ENCODE measurements at places on chromosomes 1 and 21. TPM values are rescaled to one million over a fixed set of nuclear protein-coding genes. Genes with fewer than 3 reads are reported as not detected.

Gene S100A9
- total RNA-seq, result not detected

Gene IQCC
- 5.1 TPM for total RNA-seq

Gene MMEL1
- 0.59 TPM for total RNA-seq

Gene MIXL1
- total RNA-seq, result 4.7 TPM

Gene OR2T35
- not detected for total RNA-seq

- H3K27ac ChIP-seq, result no peak overlapping the region
- DNase-seq, result peak; percentile 4
- no peak overlapping the region for H3K4me3 ChIP-seq
These were observed 45.1 kb upstream of the ACTRT2 start for GRCh38 chr1:2976180-2976562.

DNA sequence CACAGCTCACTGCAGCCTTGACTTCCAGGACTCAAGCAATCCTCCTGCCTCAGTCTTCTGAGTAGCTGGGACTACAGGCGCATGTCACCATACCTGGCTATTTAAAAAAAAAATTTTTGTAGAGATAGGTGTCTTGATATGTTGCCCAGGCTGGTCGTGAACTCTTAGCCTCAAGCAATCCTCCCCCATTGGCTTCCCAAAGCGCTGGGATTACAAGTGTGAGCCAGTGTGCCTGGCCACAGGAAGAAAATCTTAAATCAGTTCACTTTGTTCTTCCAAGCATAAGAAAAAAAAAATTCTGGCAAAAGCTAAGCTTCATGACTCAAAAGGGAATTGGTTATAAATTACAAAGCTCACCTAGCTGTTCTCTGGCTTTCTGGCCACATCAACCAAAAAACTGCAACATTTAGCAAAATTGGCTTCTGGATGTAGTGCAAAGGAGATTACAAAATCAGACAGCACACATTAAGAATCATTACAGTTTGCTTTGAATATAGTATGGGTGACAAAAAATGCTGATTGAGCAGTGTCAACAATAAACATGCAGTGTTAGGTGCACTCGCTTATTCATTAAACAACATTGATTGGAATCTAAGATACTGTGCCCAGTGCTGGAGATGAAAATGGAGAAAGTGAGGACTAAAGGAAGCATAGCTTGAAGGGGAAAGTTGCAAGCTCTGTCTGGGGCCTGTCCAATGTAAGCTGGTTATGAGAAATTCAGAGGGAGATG, 76.7 kb downstream of the KCTD3 start:
- no peak overlapping the region for H3K27ac ChIP-seq
- no peak for DNase-seq
- H3K4me3 ChIP-seq, result no peak overlapping the region
- no peaks in the 10 kb centered on the region for H3K27me3 ChIP-seq
- H3K36me3 ChIP-seq, result no peaks in the 10 kb centered on the region

DNA sequence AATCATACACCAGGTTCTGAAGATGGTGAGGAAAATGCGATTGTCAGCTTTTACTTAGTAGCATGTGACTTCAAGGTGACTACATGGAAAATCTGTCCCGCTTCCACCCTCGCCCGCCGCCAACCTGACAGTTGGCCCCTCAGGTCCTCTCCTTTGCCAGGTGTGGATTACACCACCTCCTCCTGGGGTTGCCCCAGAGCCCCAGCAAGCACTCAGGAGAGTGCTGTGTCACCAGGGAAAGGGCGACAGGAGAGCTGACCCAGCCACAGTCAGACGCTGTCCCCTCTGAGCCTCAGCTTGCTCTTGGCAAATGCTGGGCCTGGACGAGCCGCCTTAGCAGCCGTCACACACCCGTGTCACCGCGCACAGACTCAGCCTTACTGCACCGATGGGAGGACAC, 17.9 kb downstream of the PTTG1IP start:
- no peaks in the 10 kb centered on the region for H3K27me3 ChIP-seq
- no peaks in the 10 kb centered on the region for H3K4me1 ChIP-seq
- no peak for DNase-seq
- no peak overlapping the region for H3K27ac ChIP-seq

DNA sequence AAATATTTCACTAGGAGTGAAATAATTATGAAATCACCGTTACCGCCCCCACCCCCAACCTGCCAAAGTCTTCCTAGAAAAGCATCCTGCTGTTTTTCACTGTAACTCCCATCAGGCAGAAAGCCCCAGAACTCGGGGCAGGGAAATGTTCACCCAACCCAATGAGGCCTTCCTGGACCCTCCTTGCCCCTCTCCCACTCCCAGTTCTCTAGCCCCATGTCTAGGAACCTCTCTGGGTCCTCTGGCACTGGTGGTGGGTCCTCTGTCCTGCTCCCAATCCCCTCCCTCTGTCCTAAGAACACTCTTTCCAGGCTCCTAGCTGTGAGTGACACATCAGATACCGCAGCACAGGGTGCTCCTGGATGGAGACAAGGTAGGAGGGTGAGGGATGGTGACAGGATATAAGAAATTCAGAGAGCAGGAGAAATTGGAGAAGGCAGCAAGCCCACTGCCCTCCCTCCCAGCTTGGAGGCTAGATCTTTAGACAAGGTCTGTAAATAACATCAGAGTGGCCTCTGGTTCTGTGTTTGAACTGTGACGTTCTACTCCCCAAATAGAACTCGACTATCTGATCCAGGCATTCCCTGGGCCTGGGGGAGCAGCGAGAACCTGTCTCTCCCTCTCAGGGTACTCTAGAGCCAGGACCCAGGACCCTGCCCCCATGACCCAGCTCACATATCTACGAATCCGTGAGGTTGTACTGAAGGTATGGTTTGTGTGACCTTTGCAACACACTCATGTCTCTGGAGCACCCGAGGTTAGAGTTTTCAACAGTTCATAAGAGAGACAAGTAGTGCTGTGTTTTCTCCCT, 23.3 kb upstream of the BTG2 start:
- H3K4me1 ChIP-seq, result peaks cover 2% of the 10 kb centered on the region
- H3K36me3 ChIP-seq, result no peaks in the 10 kb centered on the region
- H3K4me3 ChIP-seq, result no peak overlapping the region

GRCh38 chr1:208268541-208269337, 24.6 kb upstream of the PLXNA2 start:
- H3K4me1 ChIP-seq, result 0 out of 2 replicates have a peak, but pooled peaks cover 4% of the 10 kb centered on the region
- no peak for DNase-seq
- no peaks in the 10 kb centered on the region for H3K27me3 ChIP-seq
- H3K36me3 ChIP-seq, result no peaks in the 10 kb centered on the region
- H3K4me3 ChIP-seq, result no peak overlapping the region

DNA sequence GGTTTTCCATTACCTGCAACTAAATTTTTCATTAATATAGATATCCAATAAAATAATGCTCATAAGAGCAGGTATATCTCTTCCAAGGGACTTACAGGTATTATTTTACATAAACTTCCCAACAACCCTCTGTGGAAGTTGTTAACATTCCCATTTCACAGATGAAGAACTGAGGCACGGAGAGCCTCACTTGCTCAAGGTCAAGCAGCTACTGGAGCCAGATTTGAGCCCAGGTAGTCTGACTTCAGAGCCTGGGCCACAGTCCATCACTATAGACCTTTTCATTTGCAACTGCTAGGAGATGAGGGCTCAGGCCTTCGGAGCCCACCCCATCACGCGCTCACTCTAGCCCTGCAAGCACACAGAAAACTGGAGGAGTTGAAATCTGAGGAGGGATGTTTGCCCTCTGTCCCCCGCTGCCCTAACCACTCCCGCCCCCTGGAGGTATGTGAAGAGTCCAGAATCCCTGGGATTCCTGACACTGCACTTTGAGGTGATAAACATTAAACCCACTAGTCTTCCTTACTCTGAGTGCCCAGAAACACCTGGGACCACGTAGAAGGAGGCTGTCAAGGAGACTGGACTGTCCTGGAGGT, 11.7 kb upstream of the ALPL start:
- H3K27ac ChIP-seq, result no peak overlapping the region
- H3K36me3 ChIP-seq, result no peaks in the 10 kb centered on the region
- H3K27me3 ChIP-seq, result peaks cover 2% of the 10 kb centered on the region
- no peak overlapping the region for H3K4me3 ChIP-seq
- H3K4me1 ChIP-seq, result peaks cover 2% of the 10 kb centered on the region

- no peak for DNase-seq
- H3K27me3 ChIP-seq, result no peaks in the 10 kb centered on the region
- no peak overlapping the region for H3K4me3 ChIP-seq
- no peaks in the 10 kb centered on the region for H3K36me3 ChIP-seq
These were observed 7.0 kb downstream of the CD53 start for GRCh38 chr1:110879758-110880606.

DNA sequence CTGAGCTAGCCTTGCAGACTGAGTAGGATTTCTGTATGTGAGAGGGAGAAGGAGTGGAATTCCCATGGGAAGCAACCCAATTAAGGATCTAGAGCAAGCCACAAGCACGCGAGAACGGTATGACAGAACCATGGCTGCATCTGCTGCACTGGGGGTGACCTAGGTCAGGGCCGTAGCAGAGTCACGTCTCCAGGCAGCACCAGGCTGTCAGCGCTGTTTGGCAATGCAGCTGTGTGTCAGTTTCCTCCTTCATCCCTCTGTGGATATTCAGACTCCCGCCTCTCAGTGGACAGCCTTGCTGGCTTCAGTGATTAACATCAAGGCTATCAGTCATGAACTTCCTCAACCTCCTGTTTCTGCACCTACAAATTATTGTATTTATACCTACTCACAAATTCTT, 118.1 kb upstream of the PPP2R5A start:
- H3K4me3 ChIP-seq, result no peak overlapping the region
- H3K27me3 ChIP-seq, result no peaks in the 10 kb centered on the region
- H3K4me1 ChIP-seq, result no peaks in the 10 kb centered on the region
- H3K36me3 ChIP-seq, result no peaks in the 10 kb centered on the region

DNA sequence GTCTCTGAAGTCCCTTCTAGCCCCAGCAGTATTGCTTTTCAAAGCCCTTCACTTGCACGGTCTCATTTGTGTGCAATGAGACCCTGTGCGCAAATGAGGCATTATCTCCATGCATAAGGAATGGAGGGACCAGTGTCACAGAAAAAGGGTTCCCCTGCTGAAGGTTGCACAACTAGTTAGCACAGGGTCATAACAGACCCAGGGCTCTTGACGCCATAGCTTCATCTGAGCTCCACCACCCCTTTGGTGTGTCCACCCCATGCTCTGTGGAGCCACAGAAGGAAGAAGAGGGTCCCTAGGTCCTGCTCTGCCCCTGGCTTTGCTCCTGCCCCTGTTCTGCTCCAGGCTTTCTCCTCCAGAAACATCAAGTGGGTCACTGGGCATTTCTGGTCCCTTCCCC, 12.6 kb downstream of the SH2D2A start:
- DNase-seq, result no peak
- H3K4me3 ChIP-seq, result no peak overlapping the region
- H3K27me3 ChIP-seq, result no peaks in the 10 kb centered on the region
- H3K27ac ChIP-seq, result no peak overlapping the region
- peaks cover 3% of the 10 kb centered on the region for H3K36me3 ChIP-seq

GRCh38 chr1:201848230-201848629, 19.3 kb downstream of the IPO9 start:
- H3K27me3 ChIP-seq, result no peaks in the 10 kb centered on the region
- no peak overlapping the region for H3K4me3 ChIP-seq
- peaks cover 52% of the 10 kb centered on the region for H3K36me3 ChIP-seq
- no peaks in the 10 kb centered on the region for H3K4me1 ChIP-seq

DNA sequence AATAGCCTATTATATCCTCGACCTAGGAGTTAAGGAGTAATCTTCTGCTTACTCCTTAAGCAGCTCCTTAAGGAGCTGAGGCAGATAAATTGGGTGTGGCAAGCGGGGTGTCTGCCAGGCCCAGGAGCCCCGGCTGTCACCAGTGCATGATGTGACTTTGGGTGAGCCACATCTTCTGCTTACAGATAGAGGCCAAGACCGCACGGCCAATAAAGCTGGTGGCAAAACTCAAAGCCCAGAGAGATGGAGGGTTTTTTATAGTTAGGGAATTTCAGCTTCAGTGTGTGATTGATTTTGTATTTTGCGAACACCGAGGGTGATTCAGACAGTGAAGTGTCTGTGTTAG, 9.8 kb downstream of the MX2 start:
- no peak for DNase-seq
- H3K36me3 ChIP-seq, result no peaks in the 10 kb centered on the region
- no peaks in the 10 kb centered on the region for H3K4me1 ChIP-seq
- no peak overlapping the region for H3K4me3 ChIP-seq
- H3K27me3 ChIP-seq, result no peaks in the 10 kb centered on the region

DNA sequence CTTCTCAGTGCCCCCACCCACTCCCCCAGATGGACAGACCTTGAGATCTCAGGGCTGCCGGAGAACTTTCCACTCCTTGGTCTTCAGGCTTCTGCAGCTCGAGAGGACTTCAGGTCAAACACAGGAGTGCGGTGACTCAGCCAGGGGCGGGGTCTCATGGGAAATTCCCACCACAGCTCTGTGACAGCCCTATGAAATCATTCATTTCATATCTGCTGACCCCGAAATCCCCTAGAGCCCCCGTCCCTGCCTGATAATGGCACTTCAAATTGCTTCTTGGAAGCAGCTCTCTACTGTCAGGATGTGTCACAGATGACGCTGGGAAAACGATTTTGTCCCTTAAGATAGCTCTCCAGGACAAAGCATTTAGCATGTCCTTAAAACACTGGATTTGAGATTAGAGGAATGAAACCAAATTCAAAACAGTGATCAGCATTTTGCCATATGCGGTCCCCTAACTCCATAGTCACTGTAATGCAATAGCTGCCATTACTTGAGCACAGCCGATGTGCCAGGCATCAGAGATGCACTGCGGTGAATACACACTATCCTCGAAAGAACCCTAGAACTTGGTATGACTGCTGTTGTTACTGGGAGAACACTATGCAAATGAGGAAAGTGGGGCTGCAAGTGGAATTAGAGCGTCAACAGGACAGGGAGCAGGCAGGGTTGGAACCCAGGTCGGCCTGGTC, at the start of gene TNFRSF9:
Gene TNFRSF9, minus strand, starts transcription at position 95 of the 692 bp plus-strand sequence. CDS start 845 bp downstream, outside the sequence.
- DNase-seq, result no peak
- no peak within 1 kb of the TSS for H3K4me3 ChIP-seq
- H3K27ac ChIP-seq, result no peak within 1 kb of the TSS
- H3K27me3 ChIP-seq, result peaks cover 18% of the 10 kb centered on the region

- H3K36me3 ChIP-seq, result no peaks in the 10 kb centered on the region
- H3K4me1 ChIP-seq, result no peaks in the 10 kb centered on the region
- DNase-seq, result no peak
- H3K27ac ChIP-seq, result no peak overlapping the region
- no peaks in the 10 kb centered on the region for H3K27me3 ChIP-seq
- H3K4me3 ChIP-seq, result no peak overlapping the region
These were observed 72.4 kb downstream of the DUSP10 start for GRCh38 chr1:221669441-221669840.

DNA sequence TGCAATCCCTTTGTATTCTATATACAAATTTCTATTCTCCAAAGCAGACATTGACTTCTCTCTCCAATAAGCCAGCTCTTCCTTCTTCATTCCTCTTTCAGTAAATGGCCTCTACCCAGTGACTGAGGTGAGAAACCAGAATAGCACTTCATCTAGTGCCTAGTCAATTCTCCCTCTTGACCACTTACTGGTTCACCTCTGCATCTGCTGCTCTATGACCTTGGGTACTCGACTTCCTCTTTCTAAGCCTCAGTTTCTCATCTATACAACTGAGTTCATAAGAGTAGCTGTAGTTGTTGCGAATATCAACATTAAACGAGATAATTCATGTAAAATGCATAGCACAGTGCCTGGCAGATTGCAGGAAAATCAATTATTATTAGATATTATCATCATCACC, 12.4 kb downstream of the LYST start:
- no peaks in the 10 kb centered on the region for H3K27me3 ChIP-seq
- H3K27ac ChIP-seq, result no peak overlapping the region
- DNase-seq, result no peak
- H3K4me1 ChIP-seq, result no peaks in the 10 kb centered on the region
- no peak overlapping the region for H3K4me3 ChIP-seq
- H3K36me3 ChIP-seq, result no peaks in the 10 kb centered on the region

- H3K4me3 ChIP-seq, result no peak overlapping the region
- no peaks in the 10 kb centered on the region for H3K4me1 ChIP-seq
- no peak for DNase-seq
- H3K27ac ChIP-seq, result no peak overlapping the region
These were observed 41.0 kb downstream of the DHRS3 start for GRCh38 chr1:12577020-12577419.

All from H9 (cell line).